ENCODE measurements at places on chromosomes 12 and 14.

- no peak for DNase-seq
Measured at GRCh38 chr12:63934936-63935335, 90.4 kb downstream of the SRGAP1 start.

- DNase-seq = peak; percentile 67
Measured at GRCh38 chr12:112303004-112303403, 79.2 kb downstream of the HECTD4 start.

DNA sequence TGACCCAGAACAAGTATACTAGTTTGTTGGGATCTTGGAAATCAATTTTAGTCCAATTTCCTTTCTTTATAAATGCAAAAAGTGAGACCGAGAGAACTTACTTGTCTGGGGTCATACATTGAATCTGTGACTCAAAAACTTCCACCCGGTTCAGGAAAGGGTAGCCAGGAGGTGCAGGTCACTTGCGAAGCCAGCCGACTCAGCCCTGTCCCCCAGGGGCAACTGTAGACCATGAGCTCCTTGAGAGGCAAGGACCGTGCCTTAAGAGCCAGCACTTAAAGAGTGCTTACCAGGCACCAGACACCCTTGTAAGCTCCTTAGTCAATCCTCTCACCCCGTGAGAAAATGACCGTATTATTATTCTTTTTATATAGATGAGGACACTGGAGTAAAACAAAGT is 505 bp upstream of the BCDIN3D start:
- no peak for DNase-seq

DNA sequence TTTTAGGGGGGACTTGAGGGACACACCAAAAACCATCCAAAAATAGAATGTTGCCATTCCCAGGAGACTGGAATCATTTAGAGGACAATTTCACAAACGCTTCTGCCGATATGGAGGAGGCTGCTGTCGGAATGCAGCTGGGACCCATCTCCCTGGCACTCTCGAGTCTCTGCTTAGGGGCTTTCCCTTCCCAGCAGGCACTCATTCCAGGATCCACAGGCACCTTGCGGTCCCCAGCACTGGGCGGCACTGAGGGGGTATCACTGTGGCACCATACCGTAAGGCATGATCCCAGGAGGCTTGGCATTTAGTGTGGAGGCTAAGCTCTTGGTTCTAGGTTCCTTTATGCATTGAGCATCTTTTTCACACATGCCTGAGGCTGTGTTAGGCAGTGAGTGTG is 36.6 kb upstream of the LTBP2 start:
- no peak for DNase-seq

- peak; percentile 41 for DNase-seq
Measured at GRCh38 chr14:64717870-64718269, 13.6 kb downstream of the PLEKHG3 start.

DNA sequence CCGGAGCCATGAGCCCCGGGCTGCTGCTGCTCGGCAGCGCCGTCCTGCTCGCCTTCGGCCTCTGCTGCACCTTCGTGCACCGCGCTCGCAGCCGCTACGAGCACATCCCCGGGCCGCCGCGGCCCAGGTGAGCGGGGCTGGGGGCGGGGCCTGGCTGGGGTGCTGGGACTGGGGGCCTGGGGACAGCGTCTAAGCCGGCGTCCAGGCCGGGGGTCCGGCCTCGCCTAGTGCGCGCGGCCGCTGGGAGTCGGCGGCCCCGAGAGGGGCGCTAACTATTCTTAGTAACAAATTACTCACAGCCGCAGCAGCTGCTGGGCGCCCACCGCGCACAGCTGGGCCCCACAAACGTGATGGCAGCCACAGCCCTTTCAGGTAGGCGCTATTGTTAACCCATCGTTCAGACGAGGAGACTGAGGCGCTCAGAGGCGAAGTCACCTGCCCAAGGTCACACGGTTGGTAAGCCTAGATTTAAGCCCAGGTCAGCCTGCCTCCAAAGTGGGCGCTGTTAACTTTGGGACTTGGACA is 374 bp downstream of the CYP46A1 start:
- no peak for DNase-seq

DNA sequence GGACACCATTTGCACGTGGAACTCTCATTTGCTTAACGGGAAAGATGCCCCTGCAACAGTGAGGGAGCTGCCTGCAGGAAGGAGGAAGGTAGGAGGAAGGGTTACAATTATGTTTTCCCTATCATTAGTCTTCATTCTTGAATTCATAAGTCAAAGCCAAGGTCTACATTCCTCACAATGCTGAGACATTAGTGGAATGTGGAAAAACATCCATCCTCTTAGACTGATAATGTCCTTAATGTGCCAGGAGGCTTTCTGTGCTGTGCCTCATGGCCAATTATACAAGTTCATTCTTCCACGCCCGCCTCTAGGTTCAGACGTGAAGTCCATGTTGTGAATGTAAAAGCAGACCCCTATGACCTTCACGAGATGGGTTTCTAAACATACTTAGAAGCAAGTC is 1212.4 kb upstream of the TMEM132C start:
- DNase-seq = no peak

GRCh38 chr12:54058128-54058768 is 4.6 kb downstream of the HOXC4 start:
- peak; percentile 61 for DNase-seq

All from endodermal cell (in vitro differentiated cells).